ENCODE measurements at places on chromosomes 16 and 17. TPM values are rescaled to one million over a fixed set of nuclear protein-coding genes. Genes with fewer than 3 reads are reported as not detected.

OR2C1 gene
- under 0.01 TPM for total RNA-seq

EVI2A gene
- 4.5 TPM for total RNA-seq

SCIMP gene
- not detected for total RNA-seq

SERPINF2 gene
- total RNA-seq = 0.19 TPM

ITPRIPL2 gene
- total RNA-seq = 40.9 TPM

SLC47A1 gene
- total RNA-seq = 0.19 TPM

GAS2L2 gene
- total RNA-seq = not detected

TAC4 gene
- not detected for total RNA-seq

RNF135 gene
- 8.2 TPM for total RNA-seq

CENPN gene
- total RNA-seq = 15.8 TPM

PERCC1 gene
- not detected for total RNA-seq

Measured in regular cardiac myocyte (primary cell).